Common myeloid progenitor, CD34-positive (primary cell): ENCODE measurements at places on chromosomes 11 and 22.

DNA sequence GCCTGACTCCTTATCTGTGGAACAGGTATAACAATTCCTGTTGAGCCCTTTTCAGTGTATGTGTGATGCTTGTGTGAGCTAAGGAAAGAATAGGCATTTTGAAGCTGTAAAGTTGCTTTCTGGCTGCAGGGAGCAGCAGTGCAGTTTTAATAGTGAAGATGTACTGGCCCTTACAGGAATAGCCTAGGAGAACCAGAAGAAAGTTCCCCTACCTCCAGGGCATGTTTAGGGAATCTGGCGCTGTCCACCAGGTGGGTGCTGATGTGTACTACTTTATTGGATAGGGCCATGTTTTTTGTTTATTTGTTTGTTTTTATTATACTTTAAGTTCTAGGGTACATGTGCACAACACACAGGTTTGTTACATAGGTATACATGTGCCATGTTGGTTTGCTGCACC is 11.5 kb downstream of the BMAL1 start:
- H3K4me3 ChIP-seq, result no peak overlapping the region
- no peaks in the 10 kb centered on the region for H3K4me1 ChIP-seq
- no peaks in the 10 kb centered on the region for H3K36me3 ChIP-seq
- peak; percentile 13 for DNase-seq
- no peaks in the 10 kb centered on the region for H3K27me3 ChIP-seq

- H3K4me3 ChIP-seq, result no peak overlapping the region
- no peaks in the 10 kb centered on the region for H3K36me3 ChIP-seq
- H3K27ac ChIP-seq, result no peak overlapping the region
- DNase-seq, result no peak
Observed at GRCh38 chr22:48436201-48436931, 1391.3 kb downstream of the BRD1 start.

DNA sequence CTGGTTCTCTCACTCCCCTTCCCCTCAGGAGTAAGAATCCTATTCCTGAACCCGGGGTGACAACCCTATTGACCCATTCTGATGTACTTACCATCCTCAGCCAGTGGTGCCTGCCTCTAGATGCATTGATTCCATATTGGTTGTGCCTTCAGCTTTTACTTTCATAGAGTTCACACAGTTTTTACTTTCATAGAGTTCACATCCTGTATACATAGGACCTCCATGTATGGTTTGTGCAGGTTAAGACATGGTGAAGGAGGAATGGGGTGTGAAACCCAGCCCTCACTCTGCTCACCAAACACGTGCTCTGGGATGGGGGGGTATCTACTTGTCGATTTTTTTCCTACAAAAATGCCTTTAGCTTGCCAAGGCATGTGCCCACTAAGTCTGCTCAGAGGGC is 105.6 kb upstream of the TBCEL start:
- DNase-seq, result no peak
- H3K36me3 ChIP-seq, result no peaks in the 10 kb centered on the region
- peaks cover 6% of the 10 kb centered on the region for H3K27me3 ChIP-seq
- H3K4me1 ChIP-seq, result no peaks in the 10 kb centered on the region
- no peak overlapping the region for H3K4me3 ChIP-seq

- H3K4me3 ChIP-seq, result no peak overlapping the region
- no peaks in the 10 kb centered on the region for H3K36me3 ChIP-seq
- H3K27me3 ChIP-seq, result no peaks in the 10 kb centered on the region
- H3K27ac ChIP-seq, result no peak overlapping the region
Observed at GRCh38 chr11:114606003-114606801, 10.6 kb upstream of the NXPE4 start.

GRCh38 chr11:129374993-129375750 is 476 bp upstream of the BARX2 start:
- H3K4me3 ChIP-seq, result peak overlapping the region; percentile 34
- no peak overlapping the region for H3K27ac ChIP-seq
- peaks cover 32% of the 10 kb centered on the region for H3K27me3 ChIP-seq
- no peaks in the 10 kb centered on the region for H3K36me3 ChIP-seq
- no peak for DNase-seq

DNA sequence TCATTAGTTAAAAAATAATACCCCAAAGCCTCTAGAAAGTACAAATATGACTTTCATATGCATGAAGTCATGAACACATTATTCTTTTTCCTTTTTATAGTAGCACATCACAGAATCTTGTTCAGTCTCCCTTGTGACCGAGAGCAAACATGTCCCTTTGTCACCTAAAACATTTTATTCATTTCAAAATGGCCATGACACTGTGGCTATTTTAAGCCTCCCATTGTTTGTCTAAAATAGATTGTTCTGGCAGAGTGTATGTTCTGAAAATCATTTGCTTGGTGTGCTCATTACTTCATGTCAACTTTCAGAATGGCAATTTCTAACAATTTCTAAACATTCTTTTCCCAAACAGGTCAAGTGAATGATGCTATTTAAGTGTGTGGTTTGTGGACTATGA is 865.0 kb downstream of the JRKL start:
- H3K4me3 ChIP-seq, result no peak overlapping the region
- H3K36me3 ChIP-seq, result no peaks in the 10 kb centered on the region
- DNase-seq, result no peak
- no peak overlapping the region for H3K27ac ChIP-seq

DNA sequence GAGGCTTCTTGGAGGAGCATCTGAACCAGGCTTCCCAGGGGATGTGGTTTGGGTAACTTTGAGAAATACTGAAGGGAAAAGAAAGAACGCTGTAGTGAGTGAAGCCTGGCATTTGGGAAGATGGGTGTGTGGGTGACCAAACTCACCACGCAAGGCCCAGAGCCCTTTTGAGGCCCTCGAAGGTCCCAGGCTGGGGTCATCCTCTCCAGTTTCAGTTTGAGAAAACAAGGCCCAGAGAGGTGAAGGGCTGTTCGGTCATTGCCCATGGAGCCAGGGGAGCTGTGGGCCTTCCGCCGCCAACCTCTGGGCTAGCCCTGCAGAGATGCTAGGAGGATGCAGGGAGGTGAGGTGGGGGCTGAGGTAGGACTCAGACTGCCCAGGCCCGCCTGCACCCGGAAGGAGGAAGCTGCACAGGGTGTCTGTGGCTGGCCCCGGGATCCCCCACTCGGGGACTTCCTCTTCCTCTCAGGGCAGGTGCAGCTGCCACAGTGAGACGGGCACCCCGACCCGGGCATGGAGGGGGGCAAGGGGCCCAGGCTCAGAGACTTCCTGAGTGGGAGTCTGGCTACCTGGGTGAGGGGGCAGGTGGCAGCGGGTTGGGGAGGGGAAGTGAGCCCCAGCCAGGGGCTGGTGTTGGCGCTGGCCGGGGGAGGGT is at the start of gene CCDC88B:
TSS of gene CCDC88B (plus strand) at position 451 of the 655 bp plus-strand sequence. CDS start at position 514, 63 bp downstream.
- H3K4me1 ChIP-seq, result peaks cover 59% of the 10 kb centered on the region
- peak; percentile 91 for DNase-seq
- no peaks in the 10 kb centered on the region for H3K27me3 ChIP-seq
- H3K36me3 ChIP-seq, result no peaks in the 10 kb centered on the region
- H3K27ac ChIP-seq, result no peak within 1 kb of the TSS

DNA sequence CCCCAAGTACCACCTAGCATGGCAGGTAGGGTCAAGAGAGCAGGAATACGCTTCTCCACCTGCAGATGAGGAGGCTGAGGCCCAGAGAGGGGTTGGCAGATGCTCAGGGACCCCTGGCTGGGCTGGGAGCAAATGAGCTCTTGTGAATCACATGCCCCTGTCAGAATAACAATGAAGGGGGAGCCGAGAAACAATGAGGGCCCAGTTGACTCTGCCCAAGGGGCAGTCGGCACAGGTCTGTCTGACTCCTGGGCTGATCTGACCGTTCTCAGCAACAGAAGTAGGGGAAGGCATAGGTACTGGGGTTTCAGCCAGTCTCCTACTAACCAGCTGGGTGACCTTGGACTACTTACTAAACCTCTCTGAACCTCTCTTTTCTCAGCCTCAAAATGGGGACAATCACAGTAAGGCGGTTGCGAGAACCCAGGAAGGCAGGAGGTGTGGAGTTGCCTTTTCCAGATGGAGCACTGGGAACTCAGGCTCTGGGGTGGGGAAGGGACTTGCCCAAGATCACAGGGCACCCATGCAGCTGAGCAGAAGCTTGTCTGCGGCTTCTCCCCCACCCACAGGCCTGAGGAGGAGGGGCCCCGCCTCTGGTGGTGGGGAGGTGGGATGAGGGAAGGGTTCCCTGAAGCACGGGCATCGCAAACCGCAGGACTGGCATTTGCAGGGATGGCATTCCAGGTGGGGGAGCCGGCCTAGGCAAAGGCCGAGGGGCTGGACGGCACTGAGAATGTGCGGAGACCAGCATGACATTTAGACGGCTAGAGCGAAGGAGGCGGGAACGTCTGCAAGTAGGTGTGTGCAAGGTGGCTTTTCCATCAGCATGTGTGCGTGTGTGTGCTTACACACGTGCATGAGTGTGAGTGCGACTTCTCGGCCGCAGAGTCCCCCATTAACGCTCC is 163.0 kb downstream of the MN1 start:
- H3K27me3 ChIP-seq, result no peaks in the 10 kb centered on the region
- no peak overlapping the region for H3K4me3 ChIP-seq
- H3K4me1 ChIP-seq, result peaks cover 11% of the 10 kb centered on the region
- no peak overlapping the region for H3K27ac ChIP-seq
- DNase-seq, result no peak

DNA sequence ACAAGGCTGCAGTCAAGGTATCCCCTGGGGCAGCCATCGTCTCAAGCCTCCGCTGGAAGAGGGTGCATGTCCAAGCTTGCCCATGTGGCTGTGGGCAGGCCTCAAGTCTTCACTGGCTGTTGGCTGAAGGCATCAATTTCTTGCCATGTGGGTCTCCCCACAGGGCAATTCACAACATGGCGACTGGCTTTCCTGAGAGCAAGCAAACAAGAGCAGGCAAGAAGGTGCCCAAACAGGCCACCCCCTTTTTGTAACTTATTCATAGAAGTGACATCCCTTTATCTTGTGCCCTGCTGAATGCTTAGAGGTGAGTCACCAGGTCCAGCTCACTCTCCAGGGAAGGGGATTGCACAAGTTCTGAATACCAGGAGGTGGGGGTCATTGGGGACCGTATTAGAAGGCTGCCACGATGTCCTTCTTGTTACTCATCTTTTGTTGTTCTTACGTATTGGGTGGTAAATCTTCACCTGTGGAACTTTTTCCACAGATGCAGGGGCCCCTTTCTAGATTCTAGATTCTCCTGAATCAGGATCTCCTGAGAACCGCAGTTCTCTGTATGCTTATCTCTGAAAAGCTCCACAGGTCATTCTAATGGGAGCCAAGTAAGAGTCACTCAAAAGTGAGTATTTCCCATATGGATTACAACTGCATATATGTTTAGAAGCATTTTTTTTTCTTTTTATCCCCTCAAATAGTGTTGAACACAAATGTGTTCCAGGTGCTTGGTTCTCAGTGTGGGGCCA is 44.2 kb upstream of the MICAL2 start:
- H3K36me3 ChIP-seq, result no peaks in the 10 kb centered on the region
- no peaks in the 10 kb centered on the region for H3K27me3 ChIP-seq
- no peak overlapping the region for H3K27ac ChIP-seq
- H3K4me3 ChIP-seq, result no peak overlapping the region

DNA sequence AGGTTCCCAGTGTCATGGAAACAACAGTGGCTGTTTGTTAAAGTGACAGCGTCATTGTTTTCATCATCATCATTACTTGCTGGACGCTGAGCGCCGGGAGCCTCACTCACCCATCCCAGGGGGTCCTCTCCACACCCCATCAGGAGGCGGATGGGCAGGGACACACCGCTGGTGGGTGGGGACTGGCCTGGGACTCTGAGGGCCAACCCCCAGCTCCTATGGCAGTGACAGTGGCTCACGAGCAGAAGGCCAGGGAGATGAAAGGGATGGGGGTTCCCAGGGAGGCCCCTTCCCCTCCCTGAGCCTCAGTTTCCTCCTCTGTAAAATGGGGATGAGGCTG is 76.6 kb upstream of the PRR5 start:
- no peaks in the 10 kb centered on the region for H3K36me3 ChIP-seq
- no peak overlapping the region for H3K27ac ChIP-seq
- H3K27me3 ChIP-seq, result no peaks in the 10 kb centered on the region
- H3K4me1 ChIP-seq, result peaks cover 11% of the 10 kb centered on the region

DNA sequence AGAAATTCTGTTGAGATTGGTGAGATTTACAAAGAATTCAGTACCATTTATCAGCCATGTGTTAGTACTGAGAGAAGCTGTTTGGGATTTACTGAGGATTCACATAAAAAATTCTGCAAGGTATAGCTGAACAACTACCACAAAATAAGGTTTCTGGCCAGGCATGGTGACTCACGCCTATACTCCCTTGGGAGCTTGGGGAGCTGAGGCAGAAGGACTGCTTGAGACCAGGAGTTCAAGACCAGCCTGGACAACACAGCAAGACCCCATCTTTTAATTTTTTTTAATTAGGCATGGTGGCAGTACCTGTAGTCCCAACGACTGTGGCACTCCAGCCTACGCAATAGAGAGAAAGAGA is 86.7 kb downstream of the SIK3 start:
- no peaks in the 10 kb centered on the region for H3K27me3 ChIP-seq
- no peak for DNase-seq
- no peak overlapping the region for H3K27ac ChIP-seq
- H3K4me1 ChIP-seq, result peaks cover under 1% of the 10 kb centered on the region
- no peak overlapping the region for H3K4me3 ChIP-seq

DNA sequence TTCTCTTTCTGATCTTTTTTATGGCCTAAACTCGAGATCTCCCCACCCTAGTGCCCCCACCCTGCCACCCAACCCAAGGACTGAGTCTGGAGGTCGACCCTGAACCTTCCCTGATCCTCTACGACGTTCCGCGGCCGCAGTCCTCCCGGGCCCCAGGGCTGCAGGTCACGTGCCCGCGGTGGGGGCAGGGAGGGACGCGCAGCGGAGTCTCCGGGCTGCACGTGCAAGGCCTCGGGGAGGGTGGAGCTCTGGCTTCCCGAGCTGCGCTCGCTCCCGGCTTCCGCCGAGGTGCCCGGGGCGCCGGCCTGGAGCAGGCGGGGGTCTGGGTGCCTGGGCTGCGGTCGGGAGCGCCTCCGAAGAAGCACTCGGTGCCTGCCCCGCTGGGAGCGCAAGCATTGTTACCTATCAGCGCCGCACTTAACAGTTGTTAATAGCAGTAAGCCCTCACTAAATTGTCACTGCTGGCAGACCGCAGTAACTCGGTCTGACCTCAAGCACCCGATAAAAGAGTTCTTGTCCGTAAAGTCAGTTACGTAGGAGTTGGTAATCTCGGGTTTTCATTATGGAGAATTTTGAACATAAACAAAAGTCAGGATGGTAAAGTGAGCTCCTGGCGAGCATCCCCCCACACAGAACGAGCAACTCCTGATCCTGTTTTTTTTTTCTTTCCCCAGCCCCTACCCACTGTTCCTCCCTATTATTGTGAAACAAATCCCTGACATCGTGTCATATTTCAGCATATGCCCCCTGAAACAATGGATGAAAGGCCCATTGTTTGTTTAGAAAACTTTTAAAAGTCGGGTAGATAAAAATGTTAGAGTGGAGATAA is 69.7 kb upstream of the EP300 start:
- H3K36me3 ChIP-seq, result no peaks in the 10 kb centered on the region
- peaks cover 20% of the 10 kb centered on the region for H3K4me1 ChIP-seq
- peak overlapping the region; percentile 61 for H3K4me3 ChIP-seq
- peak overlapping the region; percentile 25 for H3K27ac ChIP-seq

GRCh38 chr11:63621071-63621470 is 6.8 kb upstream of the PLAAT3 start:
- no peaks in the 10 kb centered on the region for H3K36me3 ChIP-seq
- H3K27ac ChIP-seq, result no peak overlapping the region
